ENCODE measurements at places on chromosomes 4 and X.

DNA sequence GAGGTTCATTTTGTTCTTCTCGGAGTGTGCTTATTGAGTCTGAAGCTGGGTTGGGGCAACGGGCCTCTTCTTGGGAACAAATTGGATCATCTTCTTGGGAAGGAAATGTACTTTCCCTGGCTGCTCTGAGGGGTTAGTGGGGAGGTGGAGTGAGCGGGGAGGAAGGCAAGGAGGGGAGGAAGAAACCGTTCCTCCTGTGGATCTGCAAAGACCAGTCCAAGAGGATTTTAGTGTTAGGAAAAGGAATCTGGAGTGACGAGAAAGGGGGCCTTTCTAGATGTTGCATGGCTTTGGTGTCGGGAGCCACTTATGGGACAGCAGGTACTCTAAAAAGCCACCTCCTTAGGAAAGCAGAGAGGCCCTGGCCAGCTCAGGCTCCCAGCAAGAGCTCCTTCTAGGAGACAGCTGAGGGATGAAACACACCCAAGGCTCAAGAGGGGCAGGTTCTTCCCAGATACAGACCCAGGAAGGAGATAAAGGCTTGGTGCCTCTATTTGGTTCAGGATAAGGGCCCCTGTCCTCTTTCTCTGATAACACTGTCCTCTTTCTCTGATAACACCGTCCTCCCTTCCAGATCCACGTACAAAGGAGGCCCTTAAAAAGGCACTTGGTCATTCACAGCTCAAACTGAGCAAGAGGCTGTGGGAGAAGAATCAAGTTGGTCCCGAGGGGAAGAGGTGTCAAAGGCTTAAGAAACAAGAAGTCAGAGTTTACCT is 451 bp downstream of the SOD3 start:
- no peak for DNase-seq

GRCh38 chr4:12519426-12519825 is 964.7 kb downstream of the RAB28 start:
- DNase-seq = no peak

DNA sequence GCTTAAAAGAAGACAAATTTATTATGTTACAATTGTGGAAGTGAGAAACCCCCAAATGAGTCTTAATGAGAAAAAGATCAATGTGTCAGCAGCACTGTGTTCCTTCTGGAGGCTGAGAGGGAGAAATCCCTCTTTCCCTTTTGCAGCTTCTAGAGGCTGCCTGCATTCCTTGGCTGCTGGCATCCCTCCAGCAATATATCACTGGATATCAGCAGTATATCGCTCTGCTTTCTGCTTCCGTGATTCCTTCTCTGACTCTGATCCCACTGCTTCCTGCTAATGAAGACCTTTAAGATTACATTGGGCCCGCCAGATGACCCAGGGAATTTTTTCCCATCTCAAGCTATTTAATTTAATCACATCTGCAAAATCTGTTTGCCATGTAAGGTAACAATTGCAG is 1008.0 kb downstream of the RAPGEF2 start:
- no peak for DNase-seq

GRCh38 chrX:16754019-16754418 is 32.2 kb upstream of the TXLNG start:
- DNase-seq = no peak

DNA sequence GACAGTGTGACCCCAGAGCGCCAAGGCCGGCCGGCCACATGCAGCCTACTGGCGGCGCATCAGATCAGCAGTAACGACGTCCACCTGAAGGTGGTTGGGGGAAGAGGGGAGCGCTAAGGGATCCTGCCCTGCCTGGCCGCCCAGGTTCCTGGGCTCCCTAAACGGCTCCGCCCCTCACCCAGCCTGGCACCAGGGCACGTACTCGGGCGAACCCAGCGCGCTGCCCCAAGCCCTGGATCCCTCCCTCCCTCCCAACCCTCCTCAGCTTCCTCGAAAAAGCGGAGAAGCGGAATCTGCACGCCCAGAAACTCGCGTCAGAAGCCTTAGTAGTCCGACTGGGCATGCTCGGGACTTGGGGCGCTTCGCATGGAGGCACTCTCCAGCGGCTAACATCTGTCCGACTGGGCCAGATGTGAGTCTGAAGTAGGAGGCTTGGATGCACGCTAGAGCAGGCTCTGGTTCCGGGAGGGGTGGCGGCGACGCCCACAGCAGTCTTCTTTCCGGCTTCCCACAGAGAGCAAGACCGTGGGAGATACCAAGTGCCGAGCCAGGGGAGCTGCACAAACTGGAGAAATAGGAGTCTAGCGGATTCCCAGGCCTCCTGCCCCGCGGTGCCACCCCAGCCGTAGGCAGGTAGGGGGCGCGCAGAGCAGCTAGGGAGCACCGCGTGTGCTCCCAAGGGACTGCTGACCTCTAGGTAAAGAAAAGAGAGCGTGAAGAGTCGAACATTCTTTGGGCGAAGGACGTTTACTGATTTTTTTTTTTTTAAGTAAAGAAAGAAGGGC is 114.3 kb upstream of the TEX13C start:
- DNase-seq = no peak
